ENCODE measurements at places on chromosomes 1 and 21. TPM values are rescaled to one million over a fixed set of nuclear protein-coding genes. Genes with fewer than 3 reads are reported as not detected.

Gene RNF220
- polyA plus RNA-seq, result 95.1 TPM

Gene S100B
- polyA plus RNA-seq, result 6.4 TPM

Gene CNN3
- 63.4 TPM for polyA plus RNA-seq

Gene LRRC53
- not detected for polyA plus RNA-seq

Gene FAM3B
- polyA plus RNA-seq, result not detected

Gene PARP1
- polyA plus RNA-seq, result 50.4 TPM

Gene PTPRU
- polyA plus RNA-seq, result 25.9 TPM

Gene FMO3
- polyA plus RNA-seq, result 0.58 TPM

Gene ASCL5
- polyA plus RNA-seq, result not detected

Gene ACOT11
- 40.8 TPM for polyA plus RNA-seq

Gene SYPL2
- 14.7 TPM for polyA plus RNA-seq

Gene SPTA1
- 0.06 TPM for polyA plus RNA-seq

Gene PAQR6
- 0.61 TPM for polyA plus RNA-seq

Gene GMEB1
- 7.0 TPM for polyA plus RNA-seq

DNA sequence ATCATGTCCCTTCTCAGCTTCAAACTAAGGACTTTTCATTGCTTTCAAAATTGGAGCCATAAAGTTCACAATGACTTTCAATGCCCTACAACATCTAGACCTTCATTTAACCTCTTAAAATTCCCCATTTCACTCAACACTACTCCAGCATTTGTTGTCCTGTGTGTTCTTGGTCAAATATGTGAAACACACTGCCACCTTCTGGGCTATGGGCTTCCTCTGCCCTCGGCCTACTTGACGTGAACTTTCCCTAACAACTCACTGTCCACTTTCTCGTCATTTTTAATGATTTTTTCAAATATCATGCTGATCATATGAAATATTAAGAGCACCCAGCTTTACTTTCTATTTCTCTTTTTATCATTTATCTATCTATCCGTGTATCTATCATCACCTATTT lies 2018.4 kb downstream of the NCAM2 start:
- DNase-seq, result no peak

GRCh38 chr1:63148825-63149645 lies 173.3 kb upstream of the FOXD3 start:
- DNase-seq, result no peak

- DNase-seq, result peak; percentile 36
Measured at GRCh38 chr1:63327417-63328054, 5.2 kb downstream of the FOXD3 start.

DNA sequence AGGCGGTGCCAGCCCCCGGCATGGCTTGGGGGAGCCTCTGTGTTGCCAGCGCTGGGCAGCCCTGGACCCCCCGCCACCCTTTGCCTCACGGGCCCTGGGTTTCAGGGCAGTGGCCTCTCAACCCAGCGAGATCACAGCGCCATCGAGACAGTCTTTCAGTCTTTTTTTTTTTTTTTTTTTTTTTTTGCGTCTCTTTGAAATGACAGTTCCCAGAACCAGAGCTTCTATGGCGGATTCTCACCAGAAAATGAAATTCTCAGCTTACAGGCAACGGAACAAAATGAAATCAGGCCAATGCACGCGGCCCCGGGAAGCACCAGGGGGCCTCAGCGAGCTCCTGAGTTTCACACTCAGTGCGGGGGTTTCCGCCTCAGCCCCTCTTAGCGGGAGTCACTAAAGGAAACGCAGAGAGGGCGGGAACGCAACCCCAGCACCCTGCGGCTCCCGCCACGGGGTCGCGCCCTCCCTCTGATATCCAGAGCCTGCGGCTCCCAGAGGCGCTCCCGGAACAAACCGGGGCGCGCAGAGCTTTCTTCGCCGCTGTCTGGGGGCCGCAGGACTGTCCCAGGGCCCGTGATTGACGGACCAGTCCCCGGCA lies 8.0 kb upstream of the COL6A1 start:
- DNase-seq, result peak; percentile 87

GRCh38 chr1:27284425-27285273 lies 37.3 kb upstream of the TMEM222 start:
- peak; percentile 89 for DNase-seq

GRCh38 chr21:45988366-45989347 lies 7.1 kb downstream of the COL6A1 start:
- DNase-seq, result peak; percentile 10

DNA sequence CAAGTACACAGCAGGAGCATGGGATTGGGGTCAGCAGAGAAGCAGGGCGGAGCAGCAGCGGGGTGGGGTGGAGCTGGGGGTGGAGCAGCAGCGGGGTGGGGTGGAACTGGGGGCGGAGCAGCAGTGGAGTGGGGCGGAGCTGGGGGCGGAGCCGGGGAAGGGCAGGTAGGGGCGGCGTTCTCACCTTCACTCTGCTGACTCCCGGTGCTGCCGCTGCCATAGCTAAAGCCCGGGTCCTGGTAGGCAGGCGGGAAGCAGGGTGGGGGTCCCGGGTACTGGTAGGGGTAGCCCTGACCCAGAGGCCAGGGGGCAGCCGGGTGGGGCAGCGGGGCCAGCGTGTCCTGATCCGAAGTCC lies 6.7 kb downstream of the TAS1R3 start:
- DNase-seq, result no peak

DNA sequence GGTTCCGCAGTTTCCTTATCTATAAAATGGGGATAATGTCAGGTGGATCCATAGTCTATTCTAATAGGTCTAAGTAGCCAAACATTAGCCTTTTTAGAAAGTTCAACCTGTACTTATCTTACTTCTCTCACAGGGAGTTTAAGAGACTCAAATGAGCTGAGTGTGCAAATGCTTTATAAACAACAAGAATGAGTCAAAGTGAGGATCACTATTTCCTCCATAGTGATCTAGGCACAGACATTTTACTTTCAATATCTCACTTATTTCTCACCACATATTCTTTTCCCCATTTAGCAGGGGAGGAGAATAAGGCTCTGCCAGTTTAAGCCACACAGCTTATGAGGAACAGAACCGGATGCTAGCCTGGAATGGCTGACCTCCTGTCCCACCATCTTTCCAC lies 92.1 kb upstream of the LMO4 start:
- no peak for DNase-seq

DNA sequence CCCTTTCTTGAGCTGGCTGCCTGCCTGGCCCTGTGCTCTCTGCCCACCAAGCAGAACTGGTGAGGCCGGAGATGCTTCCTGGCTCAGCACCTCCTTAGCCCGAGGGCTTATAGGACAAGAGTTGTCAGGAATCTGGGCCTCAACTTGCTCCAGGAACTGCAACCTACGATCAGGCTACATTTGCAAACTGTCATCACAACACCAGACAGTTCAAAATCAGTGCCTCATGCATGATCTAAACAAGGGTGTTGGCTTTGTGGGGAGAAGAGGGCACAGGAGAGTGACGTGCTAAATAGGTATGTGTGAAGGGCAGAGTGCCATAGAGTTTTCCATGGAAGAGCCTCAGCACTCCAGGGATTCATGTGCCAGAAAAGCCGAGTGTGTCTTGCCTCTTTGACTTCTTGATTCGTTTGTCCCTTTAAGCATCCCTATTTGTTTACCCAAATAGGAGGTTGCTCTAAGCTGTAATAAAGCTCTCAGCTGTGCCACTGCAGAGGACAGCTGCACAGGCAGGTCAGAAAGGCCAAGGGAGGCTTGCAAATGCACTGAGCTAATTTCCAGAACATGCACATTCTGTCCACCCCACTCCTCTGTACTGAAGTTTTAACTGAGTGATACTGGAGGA lies 30.2 kb upstream of the NEK2 start:
- DNase-seq, result no peak

GRCh38 chr1:109274533-109275476 lies 8.1 kb downstream of the PSRC1 start:
- DNase-seq, result no peak

- DNase-seq, result no peak
Measured at GRCh38 chr1:103220631-103221041, 112.3 kb upstream of the COL11A1 start.

DNA sequence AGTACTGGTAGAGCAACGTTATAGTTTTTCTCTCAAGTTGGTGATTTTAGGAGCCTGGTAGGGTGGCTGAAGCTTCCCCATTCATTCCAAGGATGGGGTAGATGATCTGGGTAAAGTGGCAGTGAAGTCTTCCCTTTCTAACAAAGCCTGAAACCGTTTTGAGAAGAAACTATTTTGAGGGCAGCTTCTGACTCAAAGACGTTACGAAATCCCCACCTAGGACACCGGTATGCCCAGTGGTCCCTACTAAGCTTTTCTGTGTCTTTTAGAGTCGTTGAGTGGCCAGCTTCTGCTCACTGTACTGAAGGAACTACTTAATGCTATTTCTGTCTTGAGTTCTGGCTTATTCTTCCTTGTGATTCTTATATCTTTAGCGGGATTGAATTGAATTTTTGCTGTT lies 1.4 kb downstream of the WDTC1 start:
- DNase-seq, result no peak

GRCh38 chr1:218848009-218848408 lies 325.7 kb upstream of the LYPLAL1 start:
- no peak for DNase-seq

DNA sequence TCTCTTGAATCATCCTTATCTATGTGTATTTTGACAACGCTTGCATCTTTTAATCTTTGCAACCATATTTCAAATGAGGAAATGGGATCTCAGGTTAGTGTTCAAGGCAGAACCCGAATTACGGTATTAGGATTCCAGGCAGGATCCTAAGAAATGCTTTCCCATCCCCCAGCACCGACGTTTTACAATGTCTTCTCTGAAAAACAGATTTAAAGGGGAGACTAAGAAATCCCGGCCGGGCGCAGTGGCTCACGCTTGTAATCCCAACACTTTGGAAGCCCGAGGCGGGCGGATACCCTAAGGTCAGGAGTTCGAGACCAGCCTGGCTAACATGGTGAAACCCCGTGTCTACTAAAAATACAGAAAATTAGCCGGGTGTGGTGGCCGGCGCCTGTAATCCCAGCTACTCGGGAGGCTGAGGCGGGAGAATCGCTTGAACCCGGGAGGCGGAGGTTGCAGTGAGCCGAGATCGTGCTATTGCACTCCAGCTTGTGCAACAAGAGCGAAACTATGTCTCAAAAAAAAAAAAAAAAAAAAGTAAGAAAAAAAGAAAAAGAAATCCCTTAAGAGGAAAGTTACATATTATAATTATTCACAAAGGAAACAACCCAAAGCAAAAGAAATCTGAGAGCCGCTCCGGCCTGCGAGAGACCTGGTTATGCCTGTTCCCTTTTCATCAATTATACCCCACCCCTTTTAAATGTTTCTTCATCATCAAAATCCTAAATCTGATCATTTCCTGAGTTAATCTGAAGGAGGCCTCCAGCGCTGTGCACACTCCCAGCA lies 801 bp upstream of the GORAB start:
- DNase-seq, result peak; percentile 25

DNA sequence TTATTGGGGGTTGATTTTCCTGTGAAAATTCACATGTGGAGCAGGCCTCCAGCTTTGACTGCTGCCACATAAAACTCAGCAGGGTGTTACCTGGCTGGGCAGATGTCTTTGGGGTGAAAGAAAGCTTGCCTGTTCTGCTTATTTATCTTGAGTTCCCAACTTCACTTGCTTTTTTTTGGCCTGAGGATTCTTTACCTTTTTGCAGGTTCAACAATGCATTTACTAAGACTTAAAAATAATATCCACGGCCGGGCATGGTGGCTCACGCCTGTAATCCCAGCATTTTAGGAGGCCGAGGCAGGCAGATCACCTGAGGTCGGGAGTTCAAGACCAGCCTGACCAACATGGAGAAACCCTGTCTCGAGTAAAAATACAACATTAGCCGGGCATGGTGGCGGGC lies 509.1 kb downstream of the KIF26B start:
- DNase-seq, result no peak

DNA sequence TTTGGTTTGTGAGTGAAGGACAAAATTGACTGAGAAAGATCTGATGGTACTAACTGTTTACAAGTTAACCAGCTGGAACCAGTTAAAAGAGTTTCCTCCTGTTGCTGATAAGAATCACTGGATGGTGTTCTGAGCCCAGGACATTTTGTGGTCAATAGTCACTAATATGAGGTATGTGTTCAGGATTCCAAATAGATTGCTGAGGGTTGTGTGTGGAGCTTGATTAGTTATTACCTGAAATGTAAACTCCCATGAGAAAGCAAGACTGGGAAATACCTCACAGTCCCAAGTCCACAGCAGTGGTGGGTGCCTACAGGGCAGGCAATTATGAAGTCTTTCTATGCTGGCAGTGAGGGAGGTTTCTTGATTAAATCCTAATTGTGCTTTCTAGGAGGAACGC lies 164.6 kb downstream of the DNM3 start:
- DNase-seq, result no peak

- no peak for DNase-seq
Measured at GRCh38 chr1:17643861-17644703, 104.6 kb downstream of the ARHGEF10L start.

DNA sequence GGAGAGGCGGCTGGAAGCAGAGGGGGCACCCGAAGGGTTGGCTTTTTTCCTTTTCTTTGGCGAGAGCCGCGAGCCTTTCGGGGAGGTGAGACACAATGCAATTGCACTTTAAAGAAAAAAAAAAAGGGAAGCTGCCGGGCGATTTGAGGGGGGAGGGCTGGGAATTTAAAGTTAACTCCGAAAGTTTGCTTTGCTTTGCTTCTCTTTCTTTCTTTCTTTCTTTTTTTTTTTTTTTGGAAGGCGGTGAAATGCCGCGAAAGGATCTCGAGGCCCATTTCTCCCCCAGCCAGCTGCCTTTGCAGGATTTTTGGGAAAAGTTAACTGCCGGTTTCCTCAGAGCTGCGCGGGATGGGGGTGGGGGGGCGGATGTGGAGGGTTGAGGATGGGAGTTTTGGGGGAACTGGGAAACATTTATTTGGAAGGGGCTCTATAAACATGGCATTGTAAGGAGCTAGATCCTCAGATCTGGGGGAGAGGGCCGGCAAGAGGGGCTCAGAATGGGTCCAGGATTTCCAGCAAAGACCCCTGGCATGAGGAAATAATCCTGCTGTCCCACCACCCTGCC lies 997 bp downstream of the ZNF362 start:
- no peak for DNase-seq

- DNase-seq, result no peak
Measured at GRCh38 chr1:217620814-217621213, 10.1 kb downstream of the GPATCH2 start.

GRCh38 chr1:155976913-155977689 lies 1.2 kb downstream of the ARHGEF2 start:
- DNase-seq, result no peak

DNA sequence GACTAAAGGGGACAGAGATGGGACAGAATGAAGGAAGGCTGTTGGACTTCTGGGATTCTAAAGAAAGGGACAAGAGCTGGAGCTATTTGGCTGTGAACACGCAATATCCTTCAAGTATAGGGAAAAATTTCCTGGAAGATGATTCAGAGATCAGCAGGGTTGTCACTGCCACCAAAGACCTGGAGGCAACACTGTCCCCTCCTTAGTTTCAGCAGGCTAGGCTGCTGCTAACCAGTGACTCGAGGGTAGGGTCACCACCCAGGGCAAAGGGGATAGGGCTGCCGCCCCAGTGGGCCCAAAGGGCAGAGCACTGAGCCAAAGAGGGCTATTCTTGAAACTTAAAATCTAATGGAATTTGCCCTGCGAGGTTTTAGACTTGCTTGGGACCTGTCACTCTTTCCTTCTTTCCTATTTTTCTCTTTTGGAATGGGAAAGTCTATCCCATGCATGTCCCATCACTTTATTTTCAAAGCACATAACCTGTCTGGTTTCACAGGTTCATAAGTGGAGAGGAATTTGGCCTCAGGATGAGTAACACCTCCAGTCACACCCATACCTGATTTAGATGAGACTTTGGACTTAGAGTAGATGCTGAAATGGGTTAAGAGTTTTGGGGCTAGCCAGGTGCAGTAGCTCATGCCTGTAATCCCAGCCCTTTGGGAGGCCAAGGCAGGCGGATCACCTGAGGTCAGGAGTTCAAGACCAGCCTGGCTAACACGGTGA lies 11.9 kb downstream of the IFNLR1 start:
- no peak for DNase-seq

- DNase-seq, result no peak
Measured at GRCh38 chr1:30899577-30900389, 8.8 kb downstream of the SDC3 start.

- DNase-seq, result no peak
Measured at GRCh38 chr1:154155251-154155650, 378 bp upstream of the NUP210L start.

All from heart left ventricle (tissue), 16 donors.